Hematopoietic multipotent progenitor cell (in vitro differentiated cells): ENCODE measurements at places on chromosomes 7 and 10. TPM values are rescaled to one million over a fixed set of nuclear protein-coding genes. Genes with fewer than 3 reads are reported as not detected.

GRCh38 chr10:93473804-93474472, 8.2 kb downstream of the MYOF start:
- no peak for DNase-seq

- DNase-seq: peak; percentile 49
These were observed 24.3 kb downstream of the TECTB start for GRCh38 chr10:112307358-112308124.

DNA sequence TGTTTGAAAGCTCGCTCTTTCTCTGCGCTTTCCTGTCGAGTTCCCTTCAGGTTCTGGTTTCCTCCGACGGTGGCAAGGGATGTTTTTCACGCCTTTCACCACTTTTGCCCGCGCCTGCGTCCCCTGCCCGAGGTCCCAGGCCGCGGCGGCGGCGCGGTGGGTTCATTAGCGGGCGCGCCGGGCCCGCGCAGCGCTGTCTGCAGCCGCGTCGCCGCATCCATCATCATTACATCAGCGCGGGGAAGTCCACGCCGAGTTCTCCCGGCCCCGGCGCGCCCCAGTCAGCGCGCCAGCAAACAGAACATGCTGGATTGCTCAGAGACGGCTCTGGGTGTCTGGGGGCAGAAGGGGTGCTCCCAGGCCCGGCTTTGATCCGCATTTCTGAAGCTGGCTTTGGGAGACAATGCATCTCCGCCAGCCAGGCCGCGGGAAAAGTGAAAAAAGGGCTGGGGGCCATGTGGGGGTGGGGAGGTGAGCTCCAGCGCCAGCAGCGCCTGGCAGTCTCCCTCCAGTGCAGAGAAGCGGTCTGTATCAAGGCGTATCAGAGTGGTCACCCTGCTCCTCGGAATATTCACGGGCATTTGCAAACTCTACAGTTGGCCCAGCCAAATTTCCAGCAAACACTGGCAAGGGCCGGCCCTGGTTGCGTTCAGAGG, 8.9 kb downstream of the GLI3 start:
- DNase-seq: peak; percentile 48

- no peak for DNase-seq
These were observed 42.7 kb downstream of the TMEM26 start for GRCh38 chr10:61410353-61411070.

DNA sequence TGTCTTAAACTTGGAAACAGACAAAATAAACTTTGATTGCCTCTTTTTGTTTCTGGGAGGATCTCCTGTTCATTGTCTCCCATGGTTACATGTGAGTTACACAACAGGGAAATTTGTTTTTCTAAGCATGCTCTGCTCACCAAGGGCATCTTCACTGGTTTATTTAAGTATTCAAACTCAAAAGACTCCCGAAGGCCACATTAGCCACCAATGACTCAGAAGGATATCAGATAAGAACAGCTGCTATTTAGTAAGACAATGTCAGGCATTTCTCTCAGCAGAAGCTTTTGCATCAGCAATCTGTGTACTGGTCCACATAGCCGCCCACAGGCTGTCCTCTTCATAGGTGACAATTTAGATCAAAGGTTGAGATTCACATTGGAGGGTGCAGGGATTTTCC, 19.3 kb downstream of the OR6B1 start:
- peak; percentile 16 for DNase-seq

DNA sequence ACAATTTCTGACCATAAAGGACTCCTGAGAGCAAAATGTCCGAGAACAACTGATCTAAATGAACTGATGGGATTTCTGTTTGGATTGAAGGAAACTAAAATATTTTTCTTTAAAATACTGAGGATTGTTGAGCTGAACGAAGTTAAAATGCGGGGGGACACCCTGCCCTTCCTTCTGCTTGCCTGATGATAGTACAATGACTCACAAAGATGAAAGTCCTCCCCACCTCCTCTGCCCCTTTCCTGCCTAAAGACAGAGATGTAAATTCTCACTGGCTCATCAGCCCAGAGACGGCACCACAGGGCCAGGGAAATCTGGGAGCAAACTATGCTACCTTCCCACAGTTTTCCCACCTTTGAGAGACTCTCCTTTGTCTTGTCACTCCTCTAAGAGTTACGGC, 180.6 kb downstream of the PHTF2 start:
- DNase-seq: no peak

- DNase-seq: no peak
These were observed 225.6 kb downstream of the AHR start for GRCh38 chr7:17523813-17524739.

DNA sequence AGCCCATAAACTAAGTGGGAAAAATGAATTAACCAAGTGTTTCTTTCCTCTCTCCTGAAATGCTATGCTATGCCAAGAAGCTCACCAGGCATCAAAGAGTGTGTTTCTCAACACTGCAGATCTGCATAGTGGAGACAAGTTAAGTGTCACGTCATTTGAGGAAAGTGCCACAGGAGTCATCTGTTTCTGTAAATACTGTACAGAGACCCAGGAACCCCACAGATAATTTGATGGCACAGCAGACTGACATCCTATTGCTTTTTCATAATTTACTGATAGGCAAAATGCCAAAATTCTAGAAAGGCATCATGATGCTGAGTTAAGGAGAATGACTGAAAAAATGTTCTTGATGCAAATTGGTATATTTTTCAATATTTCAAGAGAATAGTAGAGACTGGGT, 124.3 kb downstream of the NRCAM start:
- DNase-seq: no peak

DNA sequence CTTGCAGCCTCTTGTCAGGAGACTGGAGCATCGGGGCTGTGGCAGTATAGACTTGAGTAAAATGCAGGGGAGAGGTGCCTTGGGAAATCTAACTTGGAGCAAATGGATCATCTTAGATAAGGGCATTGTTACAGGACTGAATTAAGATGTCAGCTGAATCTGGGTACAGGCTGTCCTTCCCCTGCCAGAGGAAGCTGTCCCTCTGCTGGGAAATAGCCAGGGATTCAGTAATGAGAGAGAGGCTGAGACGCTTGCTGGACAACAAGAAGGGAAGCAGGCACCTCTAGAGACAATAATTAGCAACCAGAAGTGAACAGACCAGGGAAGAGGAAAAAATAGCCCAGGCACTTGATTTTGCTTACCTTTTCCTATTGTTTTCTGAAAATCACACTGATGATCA, 20.7 kb upstream of the RAPGEF5 start:
- no peak for DNase-seq

- no peak for DNase-seq
These were observed 23.5 kb downstream of the OGDH start for GRCh38 chr7:44629829-44630522.

GRCh38 chr10:19096501-19097073, 48.0 kb downstream of the MALRD1 start:
- DNase-seq: no peak

DNA sequence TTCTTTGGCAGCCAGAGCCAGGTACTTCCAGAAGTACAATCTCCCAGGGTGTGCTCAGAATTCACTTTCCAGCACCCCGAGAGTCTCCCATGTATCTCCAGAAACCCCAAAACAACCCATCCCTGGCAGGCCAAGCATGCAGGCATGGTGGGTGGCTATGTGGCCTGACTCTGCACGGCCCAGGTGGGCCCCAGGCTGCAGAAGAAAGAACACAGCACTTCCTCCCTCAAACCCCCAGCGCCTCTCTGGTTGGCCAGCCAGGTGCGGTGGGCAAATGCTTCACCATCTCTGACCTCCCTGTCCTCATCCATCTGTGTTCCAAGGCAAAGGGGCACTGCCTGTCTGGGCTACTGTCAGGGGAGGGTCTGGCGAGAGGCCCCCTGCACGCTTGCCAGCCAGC, 100.3 kb downstream of the MKI67 start:
- DNase-seq: no peak

GRCh38 chr10:5614155-5614721, 52.2 kb downstream of the ASB13 start:
- no peak for DNase-seq

GRCh38 chr10:119687192-119688032, 36.2 kb downstream of the BAG3 start:
- DNase-seq: no peak

DNA sequence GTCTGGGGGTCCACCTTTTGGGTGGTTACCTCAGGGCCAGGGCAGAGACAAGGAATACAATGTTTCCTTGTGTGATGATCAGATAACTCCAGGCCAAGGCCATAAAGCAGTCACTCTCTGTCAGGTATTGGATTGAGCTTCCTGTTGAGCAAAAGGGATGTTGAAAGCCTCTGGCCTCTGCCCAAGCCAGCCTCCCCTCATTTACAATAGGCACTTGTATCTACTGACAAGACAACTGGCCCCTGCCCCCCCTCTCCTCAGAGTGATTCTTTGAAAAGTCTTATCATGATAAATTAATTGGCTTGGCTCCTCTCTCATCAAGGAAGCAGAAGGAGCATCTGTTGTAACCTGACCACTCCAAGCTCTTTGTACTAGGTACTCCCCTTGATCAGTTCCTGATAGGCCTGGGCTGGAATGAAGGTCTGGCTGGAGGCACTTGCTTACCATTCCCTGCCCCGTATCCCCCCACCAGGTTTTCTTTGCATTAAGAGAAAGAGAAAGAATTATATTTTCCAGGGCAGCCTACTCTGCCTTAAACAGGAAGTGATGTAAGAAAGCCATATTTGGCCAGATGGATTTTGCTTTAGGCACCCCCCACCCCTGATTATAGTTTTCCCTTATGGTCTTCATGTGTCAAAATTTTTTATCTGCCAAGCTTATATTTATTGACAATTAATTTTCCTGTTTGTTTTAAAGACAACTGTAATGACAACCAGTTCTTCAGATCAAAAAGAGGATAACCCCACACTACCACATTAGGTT, 42.1 kb upstream of the HPS1 start:
- no peak for DNase-seq

GRCh38 chr7:135180122-135180521, 9.6 kb upstream of the CYREN start:
- DNase-seq: no peak

DNA sequence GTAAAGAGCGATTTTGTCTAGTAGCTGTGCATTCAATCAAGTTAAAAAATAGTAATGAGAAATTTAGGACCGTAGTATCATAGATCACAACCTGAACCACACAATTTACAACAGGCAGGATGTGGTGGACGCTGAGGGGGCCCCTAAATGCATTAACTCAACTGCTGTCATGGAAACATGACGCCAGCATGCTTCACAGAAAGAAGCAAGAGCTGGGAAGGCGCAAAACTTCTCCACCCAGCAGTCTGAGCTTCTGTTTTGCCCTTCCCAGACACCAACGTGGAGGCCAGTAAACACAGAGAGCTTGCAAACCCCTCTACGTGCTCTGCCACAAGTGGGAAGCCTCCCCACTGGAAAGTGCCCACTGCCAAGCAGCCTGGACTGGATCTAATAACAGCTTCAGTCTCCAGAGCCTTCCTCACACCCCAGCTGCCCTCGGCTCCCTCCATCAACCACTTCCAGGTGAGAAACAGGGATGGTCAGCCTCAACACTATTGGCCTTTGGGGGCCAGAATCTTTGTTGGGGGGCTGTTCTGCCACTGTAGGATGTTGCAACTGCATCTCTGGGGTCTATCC, 151.8 kb downstream of the SFMBT2 start:
- no peak for DNase-seq

GRCh38 chr10:61904733-61905725, 3.5 kb downstream of the ARID5B start:
- DNase-seq: peak; percentile 45

- DNase-seq: no peak
These were observed 55.8 kb downstream of the NEURL1 start for GRCh38 chr10:103549349-103549685.

DNA sequence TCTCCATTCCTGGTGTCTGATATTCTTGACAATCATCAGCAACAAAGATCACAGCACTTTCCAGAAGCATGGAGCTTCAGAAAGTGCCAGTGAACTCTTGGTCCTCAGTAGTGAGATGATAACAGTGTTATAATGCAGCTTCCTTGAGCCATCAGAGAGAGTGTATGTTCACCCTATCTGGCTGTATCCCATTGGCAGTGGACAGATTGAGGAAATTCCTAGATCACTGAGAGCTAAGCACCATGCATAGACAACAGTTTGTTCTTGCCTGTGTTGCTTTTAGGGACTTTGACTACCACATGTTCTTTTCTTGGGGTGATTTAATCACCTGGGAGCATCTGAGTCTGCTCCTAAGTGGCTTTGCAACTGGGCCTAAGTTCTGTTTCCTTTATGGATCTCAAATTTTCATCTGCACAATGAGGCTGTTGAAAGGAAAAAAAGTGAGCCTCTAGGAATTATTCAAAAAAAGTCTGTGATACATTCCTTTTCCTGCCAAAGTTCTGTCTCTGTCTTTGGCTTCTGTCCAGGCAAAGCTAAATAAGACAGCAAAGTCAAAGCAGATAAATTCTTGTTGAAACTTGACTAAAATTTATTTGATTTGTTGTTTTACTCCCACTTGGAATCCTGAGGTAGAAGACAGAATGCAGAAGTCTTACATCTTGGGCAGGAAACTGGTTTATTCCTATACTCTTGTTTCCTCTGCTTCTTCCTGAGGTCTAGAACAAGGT, 14.5 kb upstream of the ZNF282 start:
- no peak for DNase-seq

GRCh38 chr7:104790440-104790839, 223.6 kb upstream of the KMT2E start:
- DNase-seq: no peak

DNA sequence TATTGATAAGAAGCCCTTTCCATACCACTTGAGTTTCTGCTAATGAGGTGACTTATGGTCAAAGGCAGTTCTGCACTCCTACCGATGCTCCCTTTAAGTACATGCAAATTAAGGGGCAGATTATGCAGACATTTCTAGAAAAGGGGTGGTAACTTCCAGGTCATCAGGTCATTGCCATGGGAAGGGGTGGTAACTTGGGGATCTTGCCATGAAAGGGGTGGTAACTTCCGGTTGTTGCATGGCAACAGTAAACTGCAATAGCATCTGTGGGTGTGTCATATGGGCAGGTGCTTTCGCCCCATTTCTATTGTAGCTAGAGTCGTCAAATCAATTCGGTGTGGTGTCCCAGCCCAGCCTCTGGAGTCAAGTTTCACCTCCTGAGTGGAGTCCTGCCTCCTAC, 150.9 kb downstream of the UBE2H start:
- no peak for DNase-seq

DNA sequence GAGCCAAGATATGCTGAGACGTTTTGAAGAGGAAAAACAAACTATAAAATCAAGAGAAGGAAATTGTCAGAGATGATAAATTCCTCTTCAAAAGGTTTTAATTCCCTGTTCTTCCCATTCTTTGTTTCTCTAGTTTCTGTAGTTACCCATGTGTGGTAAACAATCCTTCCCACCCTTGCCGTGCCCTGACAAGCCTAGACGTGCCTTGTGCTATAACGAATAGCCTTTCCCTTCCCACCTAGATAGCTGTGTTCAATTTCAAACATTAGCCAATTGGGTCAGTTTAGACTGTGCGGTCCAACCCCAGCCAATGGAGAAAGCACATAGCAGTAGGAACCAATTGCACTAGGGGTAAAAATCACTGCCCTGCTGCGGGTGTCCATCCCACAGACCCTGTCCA, 138.1 kb downstream of the RALA start:
- no peak for DNase-seq

The SLC39A12 gene
- not detected for total RNA-seq

The LANCL2 gene
- total RNA-seq: 17.0 TPM

The MMP21 gene
- total RNA-seq: not detected

The DYNC1I1 gene
- 0.54 TPM for total RNA-seq

The FXYD4 gene
- not detected for total RNA-seq

The CALHM3 gene
- total RNA-seq: 0.27 TPM

The STAMBPL1 gene
- total RNA-seq: 39.3 TPM

The POU6F2 gene
- total RNA-seq: not detected

The ZNF485 gene
- total RNA-seq: 6.7 TPM

The GTF2IRD1 gene
- total RNA-seq: 1.1 TPM

The SPDYE3 gene
- total RNA-seq: not detected

The SUMF2 gene
- 135 TPM for total RNA-seq

The CFAP70 gene
- total RNA-seq: 1.1 TPM

The FAM221A gene
- total RNA-seq: 11.6 TPM

The ANKIB1 gene
- 17.0 TPM for total RNA-seq

The KCNH2 gene
- total RNA-seq: 53.9 TPM

The TRPV6 gene
- under 0.01 TPM for total RNA-seq

The COL26A1 gene
- total RNA-seq: under 0.01 TPM
